ENCODE measurements at places on chromosomes 7 and 10.

DNA sequence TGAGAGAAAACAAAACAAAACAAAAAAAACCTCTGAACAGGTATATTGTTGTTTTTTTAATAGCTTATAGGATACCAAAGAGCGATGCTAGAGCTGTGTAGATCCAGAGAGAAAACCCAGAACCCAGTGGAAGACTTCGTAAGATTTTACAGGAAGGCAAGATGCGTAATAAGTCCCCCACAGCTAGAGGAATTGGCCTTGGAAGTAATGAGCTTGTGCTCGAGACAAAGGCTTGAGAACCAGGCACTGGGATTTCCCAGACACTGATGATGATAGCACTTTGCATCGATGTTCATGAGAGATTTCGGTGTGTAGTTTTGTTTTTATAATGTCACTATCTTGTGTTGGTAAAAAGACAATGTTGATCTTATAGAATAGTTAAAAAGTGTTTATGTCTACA is 821.5 kb upstream of the IGFBP3 start:
- no peak overlapping the region for H3K4me3 ChIP-seq
- H3K27ac ChIP-seq, result no peak overlapping the region
- no peak for DNase-seq
- no peaks in the 10 kb centered on the region for H3K4me1 ChIP-seq

- no peaks in the 10 kb centered on the region for H3K27me3 ChIP-seq
- H3K36me3 ChIP-seq, result peaks cover 34% of the 10 kb centered on the region
- H3K4me1 ChIP-seq, result peaks cover 60% of the 10 kb centered on the region
- H3K4me3 ChIP-seq, result peak overlapping the region; percentile 68
- no peak for DNase-seq
Observed at GRCh38 chr10:72334196-72334824, 20.4 kb downstream of the DNAJB12 start.

- no peak overlapping the region for H3K27ac ChIP-seq
- DNase-seq, result no peak
- peaks cover 39% of the 10 kb centered on the region for H3K27me3 ChIP-seq
- no peaks in the 10 kb centered on the region for H3K4me1 ChIP-seq
Observed at GRCh38 chr7:93178213-93178612, 30.0 kb upstream of the SAMD9L start.

- DNase-seq, result no peak
- no peak overlapping the region for H3K27ac ChIP-seq
- no peak overlapping the region for H3K4me3 ChIP-seq
- H3K27me3 ChIP-seq, result peaks cover 12% of the 10 kb centered on the region
- no peaks in the 10 kb centered on the region for H3K4me1 ChIP-seq
Observed at GRCh38 chr7:45401155-45401554, 173.0 kb upstream of the ADCY1 start.

- peak overlapping the region; percentile 44 for H3K27ac ChIP-seq
- no peak for DNase-seq
- H3K4me1 ChIP-seq, result peaks cover 41% of the 10 kb centered on the region
- no peaks in the 10 kb centered on the region for H3K27me3 ChIP-seq
Observed at GRCh38 chr7:74178632-74179031, 4.5 kb downstream of the EIF4H start.

GRCh38 chr7:145327646-145328045 is 491.8 kb upstream of the TPK1 start:
- H3K4me1 ChIP-seq, result no peaks in the 10 kb centered on the region
- no peaks in the 10 kb centered on the region for H3K36me3 ChIP-seq
- H3K27ac ChIP-seq, result no peak overlapping the region
